ENCODE measurements at places on chromosomes 16 and 17.

DNA sequence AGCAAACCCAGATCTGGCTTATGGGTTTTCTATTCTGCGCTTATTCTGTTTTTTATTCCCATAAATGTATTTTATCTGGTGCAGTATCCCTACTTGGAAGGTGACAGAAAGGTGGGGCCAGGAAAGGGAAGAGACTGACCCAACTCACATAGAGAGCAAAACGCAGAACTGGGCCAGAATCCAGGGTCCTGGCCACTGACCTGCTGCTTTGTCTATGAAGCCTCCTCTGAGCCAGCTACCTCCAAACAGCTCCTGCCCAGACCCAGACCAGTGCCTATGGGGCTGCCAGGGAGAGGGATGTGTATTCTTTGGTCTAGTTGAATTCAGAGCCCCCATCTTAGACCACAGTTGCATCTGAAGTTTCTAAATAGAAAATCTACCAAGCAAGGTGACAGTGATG lies 36.4 kb upstream of the CES5A start:
- no peaks in the 10 kb centered on the region for H3K36me3 ChIP-seq
- no peaks in the 10 kb centered on the region for H3K27me3 ChIP-seq
- H3K27ac ChIP-seq, result no peak overlapping the region
- no peak for DNase-seq
- H3K4me1 ChIP-seq, result no peaks in the 10 kb centered on the region

GRCh38 chr16:88825146-88825545 lies 13.4 kb upstream of the APRT start:
- H3K4me1 ChIP-seq, result no peaks in the 10 kb centered on the region
- H3K27ac ChIP-seq, result no peak overlapping the region
- DNase-seq, result no peak
- H3K4me3 ChIP-seq, result no peak overlapping the region
- no peaks in the 10 kb centered on the region for H3K27me3 ChIP-seq

DNA sequence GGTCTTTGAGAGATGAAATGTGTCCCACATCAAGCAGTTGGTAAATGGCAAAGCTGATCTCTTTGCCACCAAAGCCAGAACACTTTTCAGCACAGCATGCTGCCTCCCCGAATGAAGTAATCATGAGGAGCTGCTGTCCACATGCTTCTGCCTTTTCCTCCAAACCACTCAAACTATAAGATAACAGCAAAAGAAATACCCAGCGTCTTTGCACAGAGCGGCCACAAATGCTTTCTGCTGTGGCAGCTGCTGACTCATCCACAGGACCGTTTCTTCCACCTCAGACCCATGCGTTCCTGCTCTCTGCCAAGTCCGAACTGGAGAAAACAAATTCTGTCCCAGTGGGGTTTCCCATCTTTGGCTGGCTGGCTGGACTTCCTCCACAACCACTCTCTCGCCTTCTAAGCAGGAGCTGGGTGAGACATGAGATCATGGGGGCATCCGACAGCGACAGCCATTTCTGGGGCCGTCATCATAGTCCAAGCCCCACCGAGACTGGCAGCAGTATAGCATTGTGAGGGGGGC lies 27.1 kb downstream of the TBC1D3B start:
- no peak overlapping the region for H3K4me3 ChIP-seq
- DNase-seq, result no peak
- H3K36me3 ChIP-seq, result no peaks in the 10 kb centered on the region
- H3K27me3 ChIP-seq, result no peaks in the 10 kb centered on the region
- H3K27ac ChIP-seq, result no peak overlapping the region
- no peaks in the 10 kb centered on the region for H3K4me1 ChIP-seq

GRCh38 chr17:83025636-83026280 lies 53.7 kb upstream of the METRNL start:
- H3K4me1 ChIP-seq, result no peaks in the 10 kb centered on the region
- no peak overlapping the region for H3K4me3 ChIP-seq
- DNase-seq, result no peak
- H3K36me3 ChIP-seq, result no peaks in the 10 kb centered on the region
- no peak overlapping the region for H3K27ac ChIP-seq

- H3K27me3 ChIP-seq, result no peaks in the 10 kb centered on the region
- H3K4me3 ChIP-seq, result no peak overlapping the region
- H3K4me1 ChIP-seq, result peaks cover 9% of the 10 kb centered on the region
- no peaks in the 10 kb centered on the region for H3K36me3 ChIP-seq
- H3K27ac ChIP-seq, result no peak overlapping the region
Measured at GRCh38 chr16:68776821-68777485, 39.9 kb downstream of the CDH1 start.

GRCh38 chr16:76371441-76371840 lies 94.2 kb downstream of the CNTNAP4 start:
- DNase-seq, result no peak
- no peaks in the 10 kb centered on the region for H3K27me3 ChIP-seq
- H3K4me1 ChIP-seq, result no peaks in the 10 kb centered on the region
- H3K27ac ChIP-seq, result no peak overlapping the region
- H3K36me3 ChIP-seq, result no peaks in the 10 kb centered on the region

- H3K27me3 ChIP-seq, result no peaks in the 10 kb centered on the region
- peaks cover 3% of the 10 kb centered on the region for H3K36me3 ChIP-seq
- no peaks in the 10 kb centered on the region for H3K4me1 ChIP-seq
- DNase-seq, result no peak
- H3K4me3 ChIP-seq, result no peak overlapping the region
- H3K27ac ChIP-seq, result no peak overlapping the region
Measured at GRCh38 chr17:78998311-78999055, 11.1 kb downstream of the CANT1 start.

DNA sequence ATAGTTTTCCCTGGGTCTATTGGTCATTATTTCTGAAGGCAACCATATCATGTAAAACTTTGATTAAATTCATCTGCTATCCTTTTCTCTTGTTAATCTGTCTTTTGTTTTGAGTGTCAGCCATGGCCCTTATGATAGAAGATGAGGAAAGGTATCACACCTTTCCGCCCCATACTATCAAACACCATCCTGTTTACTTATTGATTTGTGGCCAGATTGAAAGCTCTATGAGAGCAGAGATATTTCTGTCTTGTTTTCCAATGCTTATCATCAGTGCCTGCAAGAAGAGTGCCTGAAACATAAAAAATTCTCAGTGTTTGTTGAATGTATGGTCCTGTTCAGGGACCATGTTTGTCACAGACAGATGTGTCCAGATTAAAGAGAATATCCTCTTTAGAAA lies 22.6 kb upstream of the DHX8 start:
- no peak overlapping the region for H3K27ac ChIP-seq
- H3K4me3 ChIP-seq, result no peak overlapping the region
- H3K36me3 ChIP-seq, result no peaks in the 10 kb centered on the region
- H3K4me1 ChIP-seq, result peaks cover 14% of the 10 kb centered on the region
- no peak for DNase-seq
- H3K27me3 ChIP-seq, result no peaks in the 10 kb centered on the region

DNA sequence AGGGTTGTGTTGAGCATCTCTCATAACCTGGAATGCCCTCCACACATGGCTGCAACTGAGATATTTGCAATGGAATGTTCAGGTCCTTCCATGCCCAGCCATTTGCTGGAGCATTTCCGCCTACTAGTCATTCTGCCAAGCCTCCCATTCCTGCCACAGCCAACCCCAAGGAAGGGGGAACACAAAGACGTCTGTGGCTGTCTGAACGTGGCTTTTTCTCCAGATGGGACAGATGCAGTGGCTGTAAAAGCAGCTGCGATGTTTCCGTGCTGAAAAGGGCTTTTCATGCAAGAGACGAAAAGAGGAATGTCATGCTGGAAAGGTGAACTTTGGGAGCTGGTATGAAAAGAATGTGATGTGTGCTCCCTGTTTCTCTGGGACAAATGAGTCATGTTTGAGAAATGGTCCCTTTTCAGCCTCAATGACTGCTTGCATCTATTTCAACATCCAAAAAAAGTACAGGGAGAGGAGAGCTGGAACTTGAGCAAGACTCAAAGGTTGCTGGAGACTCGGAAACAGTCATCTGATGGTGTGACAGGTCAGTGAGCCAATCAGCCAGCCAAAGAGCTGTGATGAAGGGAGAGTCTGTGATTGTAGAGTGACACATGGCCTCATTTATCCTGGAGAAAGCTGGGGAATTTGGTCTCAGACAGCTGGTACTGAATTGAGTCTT lies 208.9 kb downstream of the SHISA9 start:
- H3K4me3 ChIP-seq, result no peak overlapping the region
- H3K27me3 ChIP-seq, result no peaks in the 10 kb centered on the region
- peak; percentile 98 for DNase-seq
- no peaks in the 10 kb centered on the region for H3K36me3 ChIP-seq

DNA sequence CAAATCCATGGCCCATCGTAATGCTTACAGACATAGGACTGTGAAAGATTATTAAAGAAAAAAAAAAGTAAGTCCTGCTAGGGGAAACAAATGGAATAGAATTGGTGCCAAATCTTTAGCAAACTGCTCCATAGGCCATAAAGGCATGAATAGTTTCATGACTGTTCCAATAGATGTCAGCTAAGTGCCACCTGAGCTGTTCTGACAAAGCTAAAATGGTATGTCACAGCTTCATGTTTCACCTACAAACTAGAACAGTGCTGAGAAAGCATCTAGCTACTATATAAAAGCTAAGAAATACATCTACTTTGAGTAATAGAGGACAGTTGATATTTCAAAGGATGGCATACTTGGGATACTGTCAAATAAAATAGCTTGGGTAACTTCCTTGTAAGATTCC lies 771.6 kb upstream of the CA10 start:
- no peaks in the 10 kb centered on the region for H3K36me3 ChIP-seq
- no peaks in the 10 kb centered on the region for H3K4me1 ChIP-seq
- H3K27ac ChIP-seq, result no peak overlapping the region

DNA sequence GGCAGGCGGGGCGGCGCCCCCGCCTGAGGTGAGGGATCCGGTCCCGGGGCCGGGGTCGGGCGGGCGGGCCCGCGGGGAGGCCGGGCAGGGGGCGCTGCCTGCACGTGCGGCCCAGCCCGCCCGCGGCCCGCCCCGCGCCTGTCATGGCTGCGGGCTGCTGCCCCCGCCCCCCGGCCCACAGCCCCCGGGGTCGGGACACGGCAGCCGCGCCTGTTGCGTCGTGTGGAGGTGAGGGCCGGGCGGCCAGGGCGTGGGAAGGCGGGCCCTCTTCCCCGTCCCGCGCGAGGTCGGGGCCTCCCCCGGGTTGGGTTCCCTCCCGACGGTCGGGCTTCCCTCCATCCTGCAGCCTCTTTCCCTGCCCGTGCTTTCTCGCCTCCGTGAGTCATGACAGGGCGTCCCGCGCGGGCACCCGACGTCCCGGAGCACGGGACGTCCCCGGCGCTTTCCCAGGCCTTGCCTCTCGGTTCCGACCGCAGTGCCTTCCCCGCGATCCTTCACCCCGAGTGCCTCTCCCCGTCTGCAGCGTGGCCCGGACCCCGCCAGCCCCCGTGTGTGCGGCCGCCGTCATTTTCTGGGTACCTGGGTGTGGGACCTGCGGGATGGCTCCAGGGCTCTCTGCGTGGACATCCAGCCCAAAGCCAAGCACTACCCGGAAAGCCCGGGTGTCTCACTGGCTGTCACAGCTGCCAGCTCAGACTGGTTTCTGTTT lies 76.7 kb downstream of the CHD9 start:
- H3K27ac ChIP-seq, result no peak overlapping the region
- peak overlapping the region; percentile 71 for H3K4me3 ChIP-seq
- peak; percentile 44 for DNase-seq
- no peaks in the 10 kb centered on the region for H3K27me3 ChIP-seq
- no peaks in the 10 kb centered on the region for H3K4me1 ChIP-seq
- no peaks in the 10 kb centered on the region for H3K36me3 ChIP-seq

- peaks cover 9% of the 10 kb centered on the region for H3K36me3 ChIP-seq
- no peaks in the 10 kb centered on the region for H3K27me3 ChIP-seq
- H3K4me1 ChIP-seq, result peaks cover 15% of the 10 kb centered on the region
- DNase-seq, result peak; percentile 61
- no peak overlapping the region for H3K4me3 ChIP-seq
Measured at GRCh38 chr16:66309-67182, 5.9 kb downstream of the RHBDF1 start.

Measured in mesendoderm (in vitro differentiated cells).